ENCODE measurements at places on chromosomes 6 and 20.

- DNase-seq: no peak
These were observed 282.0 kb downstream of the BTBD3 start for GRCh38 chr20:12199703-12200102.

GRCh38 chr20:24701027-24701426, 231.6 kb downstream of the SYNDIG1 start:
- DNase-seq: no peak

- DNase-seq: peak; percentile 68
These were observed 715.8 kb upstream of the HS3ST5 start for GRCh38 chr6:115058414-115059211.

GRCh38 chr6:120431841-120432240, 902.4 kb downstream of the TBC1D32 start:
- DNase-seq: no peak

- DNase-seq: no peak
These were observed 77.1 kb downstream of the ANKEF1 start for GRCh38 chr20:10111959-10112250.

DNA sequence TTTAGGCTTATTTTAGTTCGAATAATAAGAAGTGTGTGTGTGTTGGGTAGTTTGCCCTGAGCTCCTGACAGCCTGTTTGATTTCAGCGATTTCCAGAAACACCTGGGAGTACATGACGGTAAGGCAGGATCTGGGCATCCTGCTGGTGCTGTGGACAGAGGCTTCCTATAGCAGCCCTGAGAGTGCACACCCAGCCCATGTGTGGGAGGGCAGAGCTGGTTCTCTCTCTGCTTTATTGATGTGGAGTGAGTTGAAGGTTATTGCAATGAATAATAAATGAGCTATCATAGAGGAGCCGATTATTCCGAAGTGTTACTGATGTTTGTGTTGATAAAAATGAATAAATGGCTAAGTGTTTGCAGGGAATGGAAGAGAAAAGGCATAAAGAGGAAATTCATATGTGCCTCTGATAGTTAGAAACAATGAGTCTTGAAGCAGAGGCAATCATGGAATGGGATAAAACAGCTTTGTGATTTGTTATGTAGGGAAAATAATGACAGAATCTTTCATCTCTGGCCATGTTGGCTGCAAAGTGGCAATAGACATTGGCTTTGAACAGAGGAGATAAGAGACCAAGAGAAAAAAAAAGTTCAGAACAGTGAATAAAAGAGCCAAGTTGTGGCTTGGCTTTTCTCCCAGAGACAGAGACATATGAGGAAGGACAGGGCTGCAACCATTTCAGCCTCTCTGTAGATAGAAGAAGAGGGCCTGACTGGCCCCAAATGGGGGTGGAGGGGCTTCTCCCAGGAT, 166.2 kb upstream of the CHD6 start:
- no peak for DNase-seq

DNA sequence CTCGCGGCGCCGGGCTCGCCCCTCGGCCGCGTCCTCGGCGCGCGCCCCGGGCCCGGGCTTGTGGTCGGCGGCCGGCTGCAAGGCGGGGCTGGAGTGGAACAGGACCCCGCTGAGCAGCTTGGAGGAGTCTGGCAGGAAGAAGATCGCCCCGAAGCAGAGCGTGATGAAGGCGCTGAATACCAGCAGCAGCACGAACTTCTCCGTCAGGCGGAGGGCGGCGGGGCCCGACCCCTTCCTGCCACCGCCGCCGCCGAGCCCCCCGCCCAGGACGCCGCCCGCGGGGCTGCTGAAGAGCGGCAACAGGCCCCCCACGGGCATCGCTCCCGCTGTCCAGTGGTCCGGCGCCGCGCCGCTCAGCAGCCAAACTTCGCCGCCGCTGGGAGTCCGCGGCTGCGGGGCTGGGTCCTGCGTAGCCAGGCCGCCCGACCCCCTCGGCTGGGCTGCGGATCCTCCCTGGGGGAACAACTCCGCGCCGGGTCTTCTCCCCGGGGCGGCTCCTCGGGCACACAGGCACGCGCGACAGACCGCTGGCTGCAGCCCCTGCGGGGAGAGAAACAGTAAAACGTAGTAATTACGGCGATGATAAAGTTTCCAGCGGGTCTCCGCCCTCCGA, 707 bp downstream of the MAN1A1 start:
- DNase-seq: no peak

GRCh38 chr6:11198663-11199603, 33.5 kb downstream of the NEDD9 start:
- no peak for DNase-seq

DNA sequence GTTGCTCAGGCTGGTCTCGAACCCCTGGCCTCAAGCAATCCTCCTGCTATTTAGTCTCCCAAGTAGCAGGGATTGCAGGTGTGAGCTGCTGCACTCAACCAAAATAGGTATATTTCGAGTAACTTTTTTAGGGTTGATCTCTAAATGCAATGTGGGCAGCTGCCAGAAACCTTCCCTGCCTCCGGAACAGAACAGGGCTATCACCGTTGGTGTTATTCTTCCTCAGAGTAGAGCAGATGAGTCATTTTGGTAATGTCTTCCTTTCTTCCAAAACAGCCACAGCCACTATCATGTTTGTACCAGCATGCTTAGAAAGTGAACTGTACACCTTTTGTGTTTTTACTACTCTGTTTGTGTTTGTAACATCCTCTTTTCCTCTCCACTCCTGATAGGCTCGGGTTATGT, 44.1 kb downstream of the SNX9 start:
- no peak for DNase-seq

- no peak for DNase-seq
These were observed 54.3 kb upstream of the TCF21 start for GRCh38 chr6:133834472-133835170.

DNA sequence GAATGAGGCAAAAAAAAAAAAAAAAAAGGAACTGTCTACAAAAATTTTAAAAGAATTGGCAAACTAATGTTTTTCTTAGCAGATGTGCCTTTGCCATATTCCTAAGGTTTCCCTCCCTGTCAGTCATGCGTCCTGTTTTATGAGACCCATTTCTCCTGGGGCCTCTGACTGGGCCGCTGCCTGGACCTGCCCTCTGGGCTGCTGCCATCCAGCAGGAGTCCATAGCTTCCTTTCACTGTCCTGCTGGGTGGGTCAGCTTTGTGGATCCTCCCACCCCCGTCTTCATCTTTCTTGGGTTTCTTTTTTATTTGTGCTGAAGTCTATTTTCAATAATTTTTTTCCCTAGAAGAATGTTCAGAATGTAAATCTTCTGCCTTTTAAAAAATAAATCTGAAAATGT, 110.8 kb upstream of the SCP2D1 start:
- DNase-seq: no peak

GRCh38 chr20:19375395-19375794, 163.0 kb downstream of the SLC24A3 start:
- no peak for DNase-seq

DNA sequence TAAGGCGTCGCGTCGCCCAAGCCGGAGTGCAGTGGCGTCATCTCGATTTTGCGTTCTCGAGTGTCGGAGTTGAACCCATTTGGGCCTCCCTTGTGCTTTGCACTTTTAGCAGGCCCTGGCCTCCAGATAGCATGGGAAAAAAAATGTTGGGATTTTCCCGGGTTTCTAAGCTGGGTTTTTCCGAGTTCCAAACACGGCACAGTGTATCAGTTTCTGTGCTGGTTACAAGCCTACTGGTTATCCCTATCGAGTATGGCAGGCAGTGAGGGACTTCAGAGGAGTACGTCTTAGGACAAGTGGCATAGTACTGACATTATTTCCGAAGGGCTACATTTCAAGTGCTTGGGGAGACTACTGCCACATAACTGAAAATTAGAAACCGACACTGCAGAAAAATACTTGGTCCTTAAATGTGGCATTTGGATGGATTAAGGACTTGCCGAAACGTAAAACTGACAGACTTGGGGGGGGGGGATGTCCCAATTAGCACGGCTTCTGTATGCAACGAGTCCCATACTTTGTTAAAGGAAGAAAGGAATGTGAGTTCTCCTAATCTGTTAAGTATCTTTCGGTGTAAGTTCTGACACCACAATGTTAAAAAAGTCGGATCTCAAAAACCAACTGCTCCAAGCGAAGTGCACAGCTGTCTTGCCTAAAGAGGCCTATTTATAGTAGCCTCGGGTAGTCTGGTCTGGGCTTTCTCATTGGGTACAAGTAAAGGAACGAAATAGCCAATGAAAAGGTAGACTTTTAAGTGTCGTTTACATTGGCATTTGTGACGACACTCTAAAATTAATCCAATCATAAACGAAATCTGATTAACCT, 70.2 kb downstream of the HFE start:
- peak; percentile 95 for DNase-seq

Measured in SHP77 (cell line).